ENCODE measurements at places on chromosomes 13 and 19. TPM values are rescaled to one million over a fixed set of nuclear protein-coding genes. Genes with fewer than 3 reads are reported as not detected.
A peak's percentile ranks its signal among the peaks of the same experiment; 100 is the strongest.

DNA sequence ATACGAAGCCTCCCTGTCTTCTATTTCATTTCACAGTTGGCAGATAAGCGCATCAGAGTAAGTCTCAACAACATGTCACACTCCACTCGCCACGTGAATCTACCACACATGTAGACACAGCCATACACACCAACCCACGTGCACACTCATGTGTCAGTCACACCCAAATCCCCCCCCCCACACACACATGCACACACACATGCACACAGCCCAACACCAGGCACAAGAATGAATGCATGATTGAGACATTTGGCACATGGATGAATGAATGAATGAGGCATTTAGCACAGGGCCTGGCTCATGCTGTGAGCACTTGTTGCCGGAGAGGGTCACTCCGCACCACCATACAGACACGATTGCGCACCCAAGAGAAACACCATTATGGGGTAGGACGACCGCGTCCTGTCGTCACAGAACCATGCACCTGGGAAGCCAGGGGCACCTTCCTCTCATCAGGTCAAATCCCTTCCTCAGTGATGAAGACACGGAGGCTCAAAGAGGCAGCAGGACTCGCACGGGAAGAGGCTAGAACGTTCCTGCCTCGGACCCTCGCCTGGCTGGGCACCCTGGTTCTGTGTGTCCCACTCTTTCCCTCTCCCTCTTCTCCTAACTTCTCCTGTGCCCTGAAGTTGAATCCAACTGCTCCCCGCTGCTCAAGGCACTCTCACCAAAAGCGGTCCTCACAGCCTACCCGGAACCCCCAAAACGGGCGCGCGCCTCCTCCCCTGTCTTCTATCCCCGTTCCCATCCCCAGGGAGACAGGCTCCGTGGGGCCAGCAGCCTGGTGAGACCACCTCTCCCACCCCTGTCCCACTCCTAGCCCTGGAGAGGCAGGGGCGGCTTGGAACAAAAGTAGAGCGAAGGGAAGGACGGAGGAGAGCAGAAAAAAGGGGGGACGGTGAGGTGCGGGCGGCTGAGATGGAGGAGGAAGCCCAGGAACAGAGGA lies 1.3 kb downstream of the MEIS3 start:
- peak; percentile 9 for DNase-seq

Gene ZNF90
- 5.5 TPM for total RNA-seq

Gene SEMA6B
- total RNA-seq = 11.3 TPM

Gene LGI4
- total RNA-seq = 6.3 TPM

DNA sequence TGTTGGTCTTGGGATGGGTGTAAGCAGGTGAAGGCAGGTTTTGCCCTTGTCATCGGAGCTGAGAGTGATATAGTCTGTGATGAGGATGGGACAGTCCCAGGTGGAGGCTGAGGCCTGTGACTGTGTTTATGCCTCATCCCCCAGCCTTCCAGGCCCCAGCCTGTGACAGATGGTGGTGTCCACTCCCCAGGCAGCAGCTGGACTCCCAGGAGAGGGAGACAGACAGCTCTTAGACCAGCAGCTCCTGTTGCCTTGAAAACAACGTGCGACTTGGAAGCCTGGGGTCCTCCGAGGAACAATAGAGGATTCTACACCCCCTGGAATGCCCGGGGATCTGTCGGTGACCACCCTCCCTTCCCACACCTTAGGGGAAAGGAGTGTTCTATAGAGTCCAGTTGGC lies 63.8 kb downstream of the CHST8 start:
- no peak for DNase-seq

GRCh38 chr19:55703790-55704215 lies 28.8 kb downstream of the EPN1 start:
- no peak for DNase-seq

Gene ZNF492
- total RNA-seq = 0.24 TPM

Gene MUC16
- total RNA-seq = 2.2 TPM

- DNase-seq = no peak
Measured at GRCh38 chr13:95865080-95865615, 188.1 kb downstream of the UGGT2 start.

GRCh38 chr13:112103260-112103838 lies 36.4 kb downstream of the SOX1 start:
- no peak for DNase-seq

- DNase-seq = peak; percentile 65
Measured at GRCh38 chr19:47609906-47610894, 1.3 kb downstream of the BICRA start.

DNA sequence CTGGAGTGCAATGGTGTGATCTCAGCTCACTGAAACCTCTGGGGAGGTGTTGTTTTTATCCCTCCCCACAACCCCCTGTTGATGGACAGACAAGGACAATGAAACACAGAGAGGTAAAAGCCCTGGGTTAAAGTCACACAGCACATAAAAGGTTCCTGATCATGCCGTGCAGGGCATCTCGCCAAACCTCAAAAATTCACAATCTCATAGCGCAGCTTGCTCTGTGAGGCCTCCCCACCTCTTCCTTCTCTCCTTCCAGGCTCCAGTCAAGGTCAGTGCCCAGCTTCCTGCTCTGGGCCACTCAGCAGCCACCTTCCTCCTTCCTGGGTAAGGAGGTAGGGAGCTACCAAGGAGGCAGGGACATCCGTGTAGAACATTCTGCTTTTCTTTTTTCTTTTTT lies 2.3 kb downstream of the FUT2 start:
- DNase-seq = no peak
